Stromal cell of bone marrow (primary cell): ENCODE measurements at places on chromosomes 3 and 15.

- DNase-seq, result no peak
Observed at GRCh38 chr3:26099692-26100091, 309.8 kb downstream of the OXSM start.

- DNase-seq, result no peak
Observed at GRCh38 chr15:42619656-42620371, 44.4 kb downstream of the STARD9 start.

- no peak for DNase-seq
Observed at GRCh38 chr3:126442094-126442855, 33.4 kb downstream of the ZXDC start.

DNA sequence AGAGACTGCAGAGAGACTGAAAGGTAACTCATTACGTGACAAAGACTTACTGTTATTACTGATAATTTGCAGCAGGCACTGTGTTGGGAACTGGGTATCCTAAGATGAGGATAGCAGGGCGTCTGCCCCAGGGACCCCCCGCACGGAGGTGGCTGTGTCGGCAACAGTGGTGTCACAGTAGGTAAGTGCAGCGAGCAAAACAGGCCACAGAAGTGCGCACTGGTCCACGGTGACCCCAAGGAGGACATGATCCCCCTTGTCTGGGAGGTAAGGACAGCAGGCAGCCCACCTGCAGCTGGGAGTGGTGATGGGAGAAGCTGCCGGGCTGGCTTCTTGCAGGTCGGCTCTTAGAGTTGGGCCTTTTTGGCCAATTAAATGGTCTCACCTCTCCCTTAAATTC, 82.9 kb downstream of the FAM43A start:
- no peak for DNase-seq

GRCh38 chr3:59684766-59685165, 634.9 kb upstream of the CFAP20DC start:
- no peak for DNase-seq
